ENCODE measurements at places on chromosomes 4 and X. TPM values are rescaled to one million over a fixed set of nuclear protein-coding genes. Genes with fewer than 3 reads are reported as not detected.

The NOX1 gene
- total RNA-seq: not detected

The RPL39 gene
- total RNA-seq: 2,998 TPM

The KLHL5 gene
- total RNA-seq: 50.9 TPM

- DNase-seq: peak; percentile 68
Observed at GRCh38 chr4:40550948-40551462, 78.7 kb downstream of the RBM47 start.

The HSD17B13 gene
- not detected for total RNA-seq

- peak; percentile 2 for DNase-seq
Observed at GRCh38 chrX:46311581-46312120, 233.6 kb downstream of the ZNF674 start.

DNA sequence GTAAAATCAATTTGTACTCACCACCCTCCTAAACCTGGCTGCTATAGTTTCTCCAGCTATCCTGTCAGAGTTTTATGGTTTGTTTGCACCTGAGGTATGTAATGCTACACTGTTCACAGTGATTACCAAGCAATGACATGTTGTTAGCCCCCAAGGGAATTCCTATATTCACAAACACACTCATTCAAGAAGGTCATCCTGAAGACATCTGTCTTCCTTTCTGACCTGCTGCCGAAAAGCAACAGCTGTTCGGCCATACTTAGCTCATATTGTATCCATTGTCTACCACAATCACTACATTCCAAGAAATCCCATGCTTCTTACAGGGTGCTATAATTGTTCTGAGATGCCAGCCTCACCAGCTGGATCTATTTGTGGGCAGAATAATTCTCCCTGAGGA is 160.1 kb upstream of the GYPA start:
- no peak for DNase-seq

The MFAP3L gene
- 0.82 TPM for total RNA-seq

DNA sequence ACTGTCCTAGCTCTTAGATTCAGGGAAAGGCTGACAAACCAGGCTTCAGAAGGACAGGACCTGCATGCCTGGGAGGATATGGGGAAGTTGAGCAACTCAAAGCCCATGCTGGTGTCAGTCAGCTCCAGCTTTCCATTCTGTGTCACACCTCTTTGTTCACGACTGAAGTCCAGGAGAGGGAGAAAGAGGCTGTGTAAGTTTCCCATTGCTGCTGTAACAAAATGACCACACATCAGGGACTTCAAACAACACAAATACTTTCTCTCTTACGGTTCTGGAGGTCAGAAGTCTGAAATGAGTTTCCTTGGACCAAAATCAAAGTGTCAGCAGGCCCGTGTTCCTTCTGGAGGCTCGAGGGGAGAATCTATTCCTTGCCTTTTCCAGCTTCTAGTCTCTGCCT is 50.6 kb upstream of the STX18 start:
- no peak for DNase-seq

Data from fibroblast of the aortic adventitia (primary cell).